Activated T-cell treated with anti-CD3 and anti-CD28 coated beads for 24 hours (primary cell): ENCODE measurements at places on chromosomes 7 and 10.

DNA sequence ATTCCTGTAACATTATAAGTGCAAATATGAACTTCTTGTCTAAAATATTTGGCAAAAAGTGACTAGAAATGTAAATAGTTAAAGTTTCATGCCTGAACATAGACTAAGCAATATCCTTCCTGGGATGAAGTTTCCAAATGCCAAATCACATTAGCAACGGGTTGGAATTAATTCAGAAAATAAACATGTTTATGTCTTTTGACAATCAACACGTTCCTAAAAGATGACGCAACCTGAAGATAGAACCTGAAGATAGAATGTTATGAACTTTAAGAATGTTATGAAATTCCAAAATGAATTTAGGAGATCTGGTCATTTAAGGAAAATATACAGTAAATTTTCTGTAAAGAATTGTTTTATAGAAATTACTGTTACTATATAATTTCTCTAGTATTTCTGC is 9.2 kb downstream of the LAMB4 start:
- DNase-seq: no peak

DNA sequence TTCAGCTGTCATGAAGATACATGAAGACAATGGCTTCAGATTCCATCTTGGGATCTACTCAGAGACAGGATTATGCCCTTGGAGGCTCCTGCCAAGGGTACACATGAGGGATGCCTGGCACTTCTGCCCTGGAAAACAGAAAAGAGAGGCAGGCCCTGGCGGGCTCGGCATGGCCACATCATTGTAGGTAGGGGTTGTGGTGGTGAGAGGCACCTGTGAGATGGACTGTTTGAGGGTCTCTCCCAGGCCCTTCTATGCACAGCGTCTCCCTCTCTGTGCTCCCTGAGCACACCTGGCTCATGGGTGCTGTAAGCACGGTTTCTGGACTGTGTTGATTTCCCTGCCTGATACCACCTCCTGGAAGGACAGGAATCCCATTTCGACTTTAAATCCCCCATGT is 304.3 kb downstream of the GLRX3 start:
- DNase-seq: no peak

DNA sequence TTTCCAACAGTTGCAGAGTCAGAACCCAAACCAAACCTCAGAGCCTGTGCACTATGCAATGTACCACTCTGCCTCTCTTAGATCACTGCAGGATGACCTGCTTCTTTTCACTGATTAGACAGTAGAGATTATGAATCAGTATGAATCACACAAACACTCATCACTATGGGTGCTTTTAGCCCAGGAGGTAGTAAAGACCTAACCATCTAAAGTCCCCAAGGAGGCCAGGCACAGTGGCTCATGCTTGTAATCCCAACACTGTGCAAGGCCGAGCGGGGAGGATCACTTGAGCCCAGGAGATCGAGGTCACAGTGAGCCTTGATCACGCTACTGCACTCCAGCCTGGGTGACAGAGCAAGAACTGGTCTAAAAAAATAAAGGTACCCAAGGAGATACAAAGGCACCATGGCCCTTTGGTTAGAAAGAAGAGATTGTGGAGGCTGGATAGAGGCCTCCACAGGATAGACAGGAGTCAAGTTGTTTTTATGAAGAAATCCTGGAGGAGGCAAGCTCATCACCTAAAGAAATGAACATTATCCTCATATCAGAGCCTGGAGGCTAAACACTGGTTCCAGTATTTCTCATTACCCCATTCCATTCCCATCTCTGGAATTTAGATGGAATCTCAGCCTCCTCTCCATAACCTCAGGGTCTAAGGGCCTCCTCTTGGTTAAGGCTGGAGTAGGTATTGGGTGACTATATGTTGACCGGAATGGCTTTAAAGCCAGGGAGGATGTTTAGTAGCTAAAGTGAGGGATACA is 12.9 kb downstream of the SEC31B start:
- no peak for DNase-seq

GRCh38 chr10:107422681-107423080 is 258.2 kb upstream of the SORCS1 start:
- no peak for DNase-seq

- no peak for DNase-seq
Measured at GRCh38 chr7:114426824-114427223, 12.2 kb downstream of the FOXP2 start.

GRCh38 chr10:4006051-4006450 is 221.0 kb upstream of the KLF6 start:
- no peak for DNase-seq

- no peak for DNase-seq
Measured at GRCh38 chr7:134726581-134726980, 52.9 kb upstream of the CALD1 start.
